AG04449 (cell line): ENCODE measurements at places on chromosomes 13 and 19.

- DNase-seq: no peak
These were observed 934.3 kb downstream of the DIAPH3 start for GRCh38 chr13:59229401-59229800.

DNA sequence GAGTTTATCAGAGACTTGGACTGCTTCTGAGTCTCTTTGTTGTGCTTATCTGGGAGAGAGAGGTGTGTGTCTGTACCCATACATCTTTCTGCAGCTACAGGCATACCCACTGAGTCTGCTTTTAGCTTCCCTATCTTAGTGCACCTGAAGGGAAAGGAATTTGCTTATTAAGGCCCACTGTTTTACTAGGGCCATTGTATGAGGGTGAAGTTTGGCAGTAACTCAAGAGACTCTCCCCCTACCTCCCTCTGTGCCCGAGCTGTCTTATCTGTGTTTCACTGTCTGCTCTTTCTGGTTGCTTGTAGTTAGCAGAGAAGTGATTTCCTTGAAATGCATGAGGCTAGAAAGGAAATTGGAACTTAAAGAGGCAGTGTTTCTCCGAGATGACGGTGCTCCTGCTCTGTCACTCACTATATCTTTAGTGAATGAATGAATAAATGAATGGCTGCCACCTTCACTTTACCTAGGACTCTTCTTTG, 678 bp upstream of the CD33 start:
- no peak for DNase-seq

GRCh38 chr19:58364146-58364545, 1.6 kb upstream of the ZNF497 start:
- no peak for DNase-seq

- DNase-seq: no peak
These were observed 62.0 kb downstream of the TEX29 start for GRCh38 chr13:111382411-111382810.

DNA sequence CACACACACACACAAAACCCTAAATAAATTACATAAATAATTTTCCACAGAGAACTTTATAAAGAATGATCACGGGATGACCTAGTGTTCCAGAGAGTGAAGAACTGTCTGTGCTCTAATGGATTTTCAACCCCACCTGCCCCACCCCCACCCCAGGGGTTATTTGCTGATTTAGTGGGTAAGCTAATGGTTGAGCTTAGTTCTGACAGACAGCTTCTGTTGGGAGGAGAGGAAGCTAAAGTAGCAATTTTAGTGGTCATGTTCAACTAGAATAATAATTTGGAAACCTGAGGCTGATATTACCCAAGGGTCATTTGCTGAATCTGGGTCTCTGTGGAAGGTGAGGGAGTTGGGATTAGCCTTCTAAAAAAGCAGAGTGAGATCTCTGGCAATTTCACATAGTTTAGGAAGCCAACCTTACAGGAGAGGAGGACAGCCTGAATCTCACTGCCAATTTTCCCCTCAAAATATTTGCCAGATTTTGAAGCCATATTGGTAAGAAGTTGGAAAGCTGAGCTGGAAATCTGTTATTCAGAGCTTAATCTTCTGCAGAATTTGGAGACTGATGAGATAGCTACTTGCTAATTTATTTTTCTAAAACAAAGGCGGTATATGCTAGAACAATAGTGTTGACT, 68.7 kb downstream of the POSTN start:
- no peak for DNase-seq

DNA sequence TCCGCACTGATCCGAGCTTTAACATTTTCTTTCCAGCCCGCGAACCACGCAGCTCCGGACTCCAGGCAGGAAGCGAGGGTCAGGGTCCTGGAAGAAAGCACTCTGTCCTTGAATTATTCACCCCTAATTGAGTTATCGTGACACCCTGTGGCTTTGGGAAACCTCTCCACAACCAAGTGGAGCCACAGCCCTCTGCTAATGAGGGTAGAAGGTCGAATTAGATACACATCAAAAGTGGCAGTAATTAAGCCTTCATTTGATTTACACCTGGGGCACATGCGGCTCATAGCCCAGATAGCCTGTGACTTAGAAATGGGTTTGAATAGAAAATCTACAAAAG, 15.9 kb upstream of the RNF17 start:
- DNase-seq: no peak

DNA sequence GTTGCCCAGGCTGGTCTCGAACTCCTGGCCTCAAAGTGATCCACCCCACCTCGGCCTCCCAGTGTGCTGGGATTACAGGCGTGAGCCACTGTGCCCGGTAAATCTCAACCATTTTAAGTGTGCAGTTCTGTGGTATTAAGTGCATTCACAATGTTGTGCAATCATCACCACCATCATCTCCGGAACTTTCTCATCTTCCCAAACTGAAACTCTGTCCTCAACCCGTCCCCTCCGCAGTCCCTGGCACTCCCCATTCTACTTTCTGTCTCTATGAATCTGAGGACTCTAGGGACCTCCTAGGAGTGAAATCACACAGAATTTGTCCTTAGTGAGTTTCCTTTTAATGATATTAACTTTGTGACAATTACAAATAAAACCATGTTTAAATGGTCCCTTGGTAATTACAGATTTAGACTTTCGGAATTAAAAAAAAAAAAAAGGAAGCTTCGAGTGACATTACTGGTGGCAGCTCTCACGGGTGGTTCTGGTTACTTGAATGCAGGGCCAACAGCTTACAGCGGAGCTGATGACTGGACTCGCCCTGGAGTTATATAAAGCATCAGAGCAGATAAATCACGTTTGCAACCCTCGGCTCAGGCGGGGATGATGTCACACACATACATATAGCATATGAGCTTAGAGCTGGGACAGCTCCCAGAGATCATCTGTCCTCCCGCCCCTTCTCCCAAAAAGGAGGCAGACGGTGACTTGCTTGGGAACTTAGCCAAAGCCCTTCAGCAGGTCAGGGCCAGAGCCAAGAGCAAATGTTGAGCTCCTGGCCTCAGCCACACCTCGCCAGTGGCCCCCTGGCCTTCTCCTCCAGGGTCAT, 89.8 kb downstream of the ZNF557 start:
- DNase-seq: peak; percentile 92

- no peak for DNase-seq
These were observed 1033.6 kb downstream of the SLITRK5 start for GRCh38 chr13:88704600-88705275.

- no peak for DNase-seq
These were observed 109.6 kb upstream of the SERP2 start for GRCh38 chr13:44263751-44264620.

- DNase-seq: no peak
These were observed 5.6 kb downstream of the ICAM5 start for GRCh38 chr19:10295305-10295846.

DNA sequence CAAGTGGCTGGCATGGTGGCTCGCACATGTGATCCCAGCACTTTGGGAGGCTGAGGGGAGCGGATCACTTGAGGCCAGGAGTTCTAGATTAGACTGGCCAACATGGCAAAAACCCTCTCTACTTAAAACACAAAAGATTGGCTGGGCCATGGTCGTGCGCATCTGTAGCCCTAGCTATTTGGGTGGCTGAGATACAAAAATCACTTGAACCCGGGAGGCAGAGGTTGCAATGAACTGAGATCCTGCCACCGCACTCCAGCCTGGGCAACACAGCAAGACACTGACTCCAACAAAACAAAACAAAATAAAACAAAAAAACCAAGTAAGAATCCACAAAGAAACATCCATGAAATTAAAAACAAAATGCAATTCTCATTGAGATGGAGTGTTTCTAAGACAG, 630.6 kb downstream of the UQCRFS1 start:
- no peak for DNase-seq

GRCh38 chr13:39485314-39485700, 117.7 kb downstream of the LHFPL6 start:
- DNase-seq: no peak

GRCh38 chr19:4997297-4997696, 28.4 kb downstream of the KDM4B start:
- no peak for DNase-seq

DNA sequence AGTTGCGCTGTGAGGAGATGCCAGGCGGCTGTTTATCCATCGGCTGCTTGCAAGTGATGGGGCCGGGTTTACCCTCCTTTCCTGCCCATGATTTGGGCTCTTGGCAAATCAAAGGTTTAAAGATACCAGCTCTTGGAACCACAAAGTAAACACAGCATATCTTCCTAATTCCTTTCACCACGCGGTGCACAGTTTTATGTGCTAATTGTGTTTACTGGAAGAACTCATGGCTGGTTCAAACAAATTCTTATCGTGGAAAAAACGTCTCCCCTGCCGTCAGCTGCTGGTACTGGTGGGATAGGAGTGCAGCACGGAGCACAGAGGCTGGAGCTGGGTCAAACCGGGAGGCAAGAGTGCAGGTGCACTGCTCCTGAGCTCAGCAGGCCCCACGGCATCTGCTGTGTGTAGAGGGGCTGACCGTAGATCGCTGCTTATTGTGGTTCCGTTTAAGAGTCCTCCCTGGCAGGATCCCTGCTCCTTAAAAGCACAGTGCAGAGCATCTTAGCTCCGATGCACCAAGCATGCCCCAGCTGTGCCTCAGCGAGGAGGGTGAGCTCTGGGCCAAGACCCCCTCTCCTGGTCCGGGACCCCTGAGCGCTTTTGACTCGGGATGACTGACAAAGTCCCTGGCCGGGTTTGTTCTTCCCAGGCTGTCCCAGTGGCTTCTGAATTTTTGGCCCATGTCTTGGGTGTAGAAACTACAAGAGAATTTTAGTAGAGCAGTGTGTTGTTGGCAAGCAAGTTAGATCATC, 51.3 kb upstream of the GAS6 start:
- DNase-seq: no peak

GRCh38 chr13:99374169-99374991, 67.2 kb upstream of the GPR183 start:
- no peak for DNase-seq

DNA sequence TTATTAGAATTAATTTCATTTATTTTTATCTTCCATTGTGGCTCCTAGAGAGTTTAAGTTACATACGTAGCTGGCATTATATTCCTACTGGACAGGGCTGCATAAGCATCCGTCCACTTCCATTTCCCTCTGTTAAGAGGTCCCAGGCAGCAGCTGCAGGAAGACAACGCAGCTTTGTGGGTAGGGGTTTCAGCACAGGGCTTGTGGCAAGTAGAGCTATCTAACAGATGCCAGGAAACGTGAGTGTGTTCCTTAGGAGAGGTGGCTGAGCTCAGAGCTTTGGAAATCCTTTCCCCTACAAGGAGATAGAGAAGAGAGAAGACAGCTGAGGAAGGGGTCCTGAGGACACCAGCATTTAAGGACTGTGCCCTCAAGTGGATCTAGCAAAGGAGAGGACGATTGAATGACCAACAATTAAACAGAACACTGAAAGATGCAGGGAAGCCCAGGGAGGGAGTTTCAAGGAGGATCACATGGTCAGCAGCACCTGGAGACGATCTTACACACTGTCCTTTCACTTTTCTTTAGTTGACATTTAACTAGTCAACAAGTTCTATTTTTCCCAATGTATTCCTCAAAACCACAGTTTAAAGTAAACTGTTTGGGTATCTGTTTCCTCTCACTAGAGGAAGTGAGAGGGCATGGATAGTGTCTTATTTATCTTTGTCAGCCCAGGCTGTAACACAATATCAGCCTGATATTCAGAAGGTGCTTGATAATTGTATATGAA, 2.3 kb upstream of the N4BP2L1 start:
- no peak for DNase-seq

- DNase-seq: no peak
These were observed 559 bp upstream of the SSBP4 start for GRCh38 chr19:18418483-18419194.

DNA sequence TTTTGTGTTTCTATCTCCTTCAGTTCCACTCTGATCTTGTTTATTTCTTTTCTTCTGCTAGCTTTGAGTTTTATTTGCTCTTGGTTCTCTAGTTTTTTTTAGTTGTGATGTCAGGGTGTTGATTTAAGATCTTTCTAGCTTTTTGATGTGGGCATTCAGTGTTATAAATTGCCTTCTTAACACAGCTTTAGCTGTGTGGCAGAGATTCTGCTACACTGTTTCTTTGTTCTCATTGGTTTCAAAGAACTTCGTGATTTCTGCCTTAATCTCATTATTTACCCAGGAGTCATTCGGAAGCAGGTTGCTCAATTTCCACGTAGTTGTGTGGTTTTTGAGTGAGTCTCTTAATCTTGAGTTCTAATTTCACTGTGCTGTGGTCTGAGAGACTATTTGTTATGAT, 251.7 kb upstream of the HTR2A start:
- no peak for DNase-seq

- DNase-seq: peak; percentile 28
These were observed 511.5 kb downstream of the UQCRFS1 start for GRCh38 chr19:28701491-28701890.

- DNase-seq: no peak
These were observed 20.9 kb downstream of the MAP2K2 start for GRCh38 chr19:4103080-4103433.

DNA sequence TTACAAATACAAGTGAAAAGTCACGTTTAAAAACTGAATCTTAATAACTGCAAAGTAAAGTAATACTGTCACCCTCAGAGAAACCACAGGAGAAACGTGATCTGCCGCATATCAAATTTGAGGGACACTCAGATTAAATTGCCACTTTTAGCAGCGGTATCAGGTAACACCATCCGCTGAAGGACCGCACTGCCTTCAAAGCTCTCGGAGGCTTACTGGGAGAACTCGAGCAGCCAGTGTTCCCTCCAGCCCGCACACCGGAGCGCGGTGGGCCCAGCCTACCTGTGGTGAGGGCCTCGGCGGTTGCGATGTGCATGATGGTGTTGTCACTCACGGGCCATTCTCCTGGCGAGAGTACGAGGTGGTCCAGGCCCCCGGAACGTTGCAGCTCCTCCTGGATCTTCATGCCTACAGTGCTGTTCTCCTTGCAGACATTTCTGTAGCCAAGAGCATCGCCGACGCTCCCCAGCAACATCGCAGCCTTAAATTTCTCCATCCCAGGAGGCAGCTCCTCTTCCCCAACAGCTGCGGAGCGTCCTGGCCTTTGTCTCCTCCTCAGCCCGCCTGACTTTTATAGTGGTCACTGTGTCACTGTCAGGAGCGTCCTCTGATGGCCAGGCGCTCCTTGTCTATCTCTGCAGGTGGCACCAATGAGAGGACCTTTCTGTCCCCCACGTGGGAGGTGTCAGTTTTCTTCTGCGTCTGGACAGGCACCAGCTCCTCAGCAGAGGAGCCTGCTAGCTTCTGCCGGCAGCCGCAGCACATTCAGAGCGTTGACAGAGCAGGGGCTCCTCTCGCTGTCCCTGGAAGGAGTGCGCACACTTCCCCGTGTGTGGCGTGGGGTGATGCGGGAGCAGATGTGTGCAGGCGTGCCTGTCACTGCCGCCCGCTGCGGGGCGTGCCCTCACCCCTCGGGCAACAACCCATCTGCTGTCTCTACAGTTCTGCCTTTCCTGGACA, at the start of gene ADPRHL1:
TSS of gene ADPRHL1 (minus strand) at position 547 of the 960 bp plus-strand sequence. CDS start at position 496, 51 bp downstream.
- DNase-seq: no peak

GRCh38 chr19:43572171-43572588, 3.1 kb downstream of the XRCC1 start:
- no peak for DNase-seq
